Muscle of back (tissue), 13 donors: ENCODE measurements at places on chromosomes 3 and 15.

GRCh38 chr3:64808061-64808460 lies 120.3 kb upstream of the ADAMTS9 start:
- DNase-seq = no peak

- no peak for DNase-seq
Measured at GRCh38 chr3:177283983-177284382, 86.7 kb upstream of the TBL1XR1 start.

- DNase-seq = peak; percentile 37
Measured at GRCh38 chr15:75921732-75922703, 18.3 kb downstream of the FBXO22 start.

DNA sequence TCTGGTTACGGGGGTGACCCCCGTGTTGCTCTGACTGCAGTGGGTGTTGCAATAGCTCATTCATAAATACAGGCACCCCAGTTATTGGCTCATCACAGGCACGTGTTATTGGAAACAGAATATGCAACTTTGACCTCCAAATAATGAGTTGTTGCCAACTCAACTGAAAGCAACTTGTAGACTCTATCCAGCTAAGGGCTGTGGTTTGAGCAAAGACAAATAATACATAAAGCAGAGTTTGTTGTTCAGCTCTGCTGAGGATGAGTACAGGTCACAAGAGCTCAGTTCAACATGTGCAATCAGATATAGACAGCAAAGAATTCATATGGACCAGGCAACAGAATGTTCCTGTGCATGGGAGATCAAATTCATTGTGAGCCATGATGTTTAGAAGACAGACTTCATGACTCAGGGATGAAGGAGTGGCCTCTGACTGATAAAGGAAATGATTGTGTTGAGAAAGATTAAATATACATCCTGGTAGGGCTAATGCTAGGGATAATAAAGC lies 87.6 kb upstream of the LRIG1 start:
- DNase-seq = no peak

DNA sequence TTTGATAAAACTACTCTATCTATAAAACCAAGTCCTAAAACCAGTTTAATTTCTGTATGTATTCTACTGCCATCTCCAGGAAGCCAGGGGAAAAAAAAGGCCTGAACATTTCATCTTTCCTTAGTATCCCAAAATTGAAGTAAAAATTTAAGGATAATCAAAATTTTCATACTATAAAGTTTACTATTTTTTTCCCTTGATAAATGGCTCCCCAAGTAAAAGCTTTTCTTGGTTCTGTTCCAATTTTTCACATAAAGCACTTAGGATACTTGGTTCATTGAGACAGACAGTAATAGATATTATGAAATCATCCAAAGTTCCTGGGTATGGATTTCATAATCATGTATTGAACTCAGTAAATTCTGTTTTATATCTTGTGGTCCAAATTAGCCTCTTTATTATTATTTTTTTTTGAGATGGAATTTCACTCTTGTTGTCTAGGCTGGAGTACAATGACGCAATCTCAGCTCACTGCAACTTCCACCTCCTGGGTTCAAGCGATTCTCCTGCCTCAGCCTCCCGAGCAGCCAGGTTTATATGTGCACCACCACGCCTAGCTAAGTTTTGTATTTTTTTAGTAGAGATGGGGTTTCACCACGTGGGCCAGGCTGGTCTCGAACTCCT lies 34.5 kb downstream of the ICE2 start:
- DNase-seq = peak; percentile 38

DNA sequence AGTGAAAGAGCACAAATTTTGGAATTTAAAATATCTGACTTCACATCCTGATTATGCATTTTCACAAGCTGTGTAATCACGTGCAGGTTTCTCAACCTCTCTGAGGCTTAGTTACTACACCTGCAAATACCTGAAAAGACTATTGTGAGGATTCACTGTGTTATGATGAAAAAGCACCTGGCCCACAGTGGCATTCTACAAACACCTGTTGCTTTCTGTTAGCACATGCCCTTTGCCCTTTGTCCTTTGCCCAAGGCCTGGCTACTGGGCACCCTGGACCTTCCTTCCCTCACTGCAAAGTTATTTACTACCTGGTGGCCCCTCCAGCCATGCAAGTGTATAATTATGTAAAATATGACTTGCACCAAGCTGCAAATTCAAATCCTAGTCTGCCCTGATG lies 227.5 kb downstream of the CADPS start:
- no peak for DNase-seq

- DNase-seq = no peak
Measured at GRCh38 chr15:88648357-88649214, 9.8 kb downstream of the ISG20 start.

- no peak for DNase-seq
Measured at GRCh38 chr3:8839607-8840325, 70.4 kb upstream of the OXTR start.

DNA sequence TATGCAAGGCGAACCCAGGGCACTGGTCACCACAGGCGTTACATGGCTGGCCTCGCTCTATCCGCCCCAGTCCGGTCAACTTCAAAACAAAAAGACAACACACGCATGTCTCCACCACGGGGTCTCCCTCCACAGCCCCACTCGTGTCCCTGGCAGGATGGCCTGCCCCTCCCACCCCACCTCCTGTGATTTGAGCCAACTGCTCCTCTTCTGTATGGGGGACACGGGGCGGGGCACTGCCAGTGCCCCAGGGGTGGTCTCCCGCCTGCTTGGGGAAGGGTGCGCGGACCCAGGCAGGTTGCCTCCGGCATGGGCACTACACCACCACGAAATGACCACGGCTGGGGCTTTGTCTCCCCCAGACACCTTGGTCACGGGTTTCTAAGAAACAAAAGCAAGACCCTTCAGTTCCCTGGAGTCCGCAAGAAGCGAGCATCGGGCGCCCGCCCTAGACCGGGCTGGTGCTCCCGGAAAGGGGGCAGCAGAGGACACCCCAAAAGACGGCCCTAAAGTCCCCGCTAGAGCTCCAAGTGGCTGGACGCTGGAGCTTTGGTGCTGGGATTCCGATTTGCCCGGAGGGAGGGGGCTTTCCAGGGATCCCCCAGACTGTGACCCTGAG lies 219.3 kb upstream of the PRICKLE2 start:
- DNase-seq = peak; percentile 11

DNA sequence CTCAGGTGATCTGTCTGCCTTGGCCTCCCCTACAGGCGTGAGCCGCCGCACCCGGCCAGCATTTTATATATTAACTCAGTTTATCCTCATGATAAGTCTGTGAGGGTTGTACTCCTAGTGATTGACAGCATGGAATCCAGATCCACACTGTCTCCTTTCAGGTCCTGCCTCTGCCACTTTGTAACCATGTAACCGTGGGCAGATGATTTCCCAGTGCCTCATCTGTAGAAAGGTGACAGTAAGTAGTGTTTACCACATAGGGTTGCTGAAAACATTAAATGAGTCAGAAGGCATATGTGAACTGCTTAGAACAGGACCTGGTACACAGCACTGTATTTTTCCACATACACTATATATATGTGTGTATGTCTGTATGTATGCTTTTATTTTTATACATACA lies 2.4 kb downstream of the FYTTD1 start:
- DNase-seq = no peak

GRCh38 chr3:108602249-108602934 lies 12.9 kb downstream of the DZIP3 start:
- DNase-seq = no peak
